Left lung (tissue), 14 donors: ENCODE measurements at places on chromosomes 2 and 18. TPM values are rescaled to one million over a fixed set of nuclear protein-coding genes. Genes with fewer than 3 reads are reported as not detected.

Gene G6PC2
- total RNA-seq, result not detected

Gene ALPG
- total RNA-seq, result not detected

Gene ELAC1
- total RNA-seq, result 5.2 TPM

Gene HTR2B
- 1.1 TPM for total RNA-seq

Gene TXNDC2
- 0.18 TPM for total RNA-seq

Gene CREG2
- total RNA-seq, result not detected

Gene FAHD2B
- total RNA-seq, result 19.1 TPM

Gene NGEF
- 0.26 TPM for total RNA-seq

Gene COL5A2
- total RNA-seq, result 324 TPM

Gene INPP5D
- total RNA-seq, result 40.5 TPM

Gene FRZB
- 2.8 TPM for total RNA-seq

Gene C1GALT1C1L
- total RNA-seq, result 0.39 TPM

Gene LYG1
- total RNA-seq, result 1.4 TPM

Gene MBP
- total RNA-seq, result 40.5 TPM

Gene IL1R1
- 142 TPM for total RNA-seq

Gene ITGB6
- total RNA-seq, result 227 TPM

Gene RAMP1
- total RNA-seq, result 7.0 TPM

Gene NFE2L2
- 104 TPM for total RNA-seq

Gene CDK15
- total RNA-seq, result 0.84 TPM

Gene RAB6C
- not detected for total RNA-seq
